ENCODE measurements at places on chromosomes 7 and 10.

- DNase-seq: no peak
Measured at GRCh38 chr7:117435475-117436043, 8.3 kb upstream of the ASZ1 start.

DNA sequence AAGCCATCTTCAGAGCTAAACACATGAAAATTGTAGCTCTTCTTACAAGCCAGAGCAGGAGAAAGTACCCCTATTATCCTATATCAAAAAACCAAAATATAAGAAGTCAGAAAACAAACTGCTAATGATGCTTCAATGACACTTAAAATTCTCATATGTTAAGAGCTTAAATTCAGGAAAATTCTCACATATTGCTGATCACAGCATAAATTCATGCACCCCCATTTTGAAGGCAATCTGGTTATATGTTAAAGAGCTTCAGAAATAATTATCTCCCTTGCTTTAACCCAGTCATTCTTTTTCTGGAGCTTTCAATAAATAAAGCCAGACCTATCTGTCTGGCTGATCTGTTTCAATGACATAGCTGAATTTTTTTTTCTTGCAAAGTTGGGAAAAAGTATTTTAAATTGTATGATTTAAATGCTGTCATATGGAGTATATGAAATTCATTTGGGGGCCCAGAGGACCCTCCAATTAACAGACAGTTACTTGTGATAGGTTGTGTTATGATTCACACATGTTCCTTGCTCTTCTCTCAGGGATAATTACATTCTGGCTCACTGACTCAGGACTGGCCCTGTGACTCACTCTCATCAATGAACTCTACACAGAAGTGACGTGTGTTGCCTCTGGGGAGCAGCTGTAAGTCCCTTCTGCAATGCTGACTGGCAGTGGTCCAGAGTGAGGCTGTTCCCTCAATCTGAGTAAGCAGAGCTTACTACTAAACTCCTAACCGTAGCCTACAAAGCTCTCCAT lies 85.2 kb downstream of the HGF start:
- DNase-seq: no peak

GRCh38 chr10:123995461-123996131 lies 97.8 kb downstream of the CHST15 start:
- peak; percentile 8 for DNase-seq

- DNase-seq: peak; percentile 80
Measured at GRCh38 chr10:133258818-133259601, 17.7 kb downstream of the ADAM8 start.

GRCh38 chr7:17558558-17559332 lies 260.3 kb downstream of the AHR start:
- no peak for DNase-seq

DNA sequence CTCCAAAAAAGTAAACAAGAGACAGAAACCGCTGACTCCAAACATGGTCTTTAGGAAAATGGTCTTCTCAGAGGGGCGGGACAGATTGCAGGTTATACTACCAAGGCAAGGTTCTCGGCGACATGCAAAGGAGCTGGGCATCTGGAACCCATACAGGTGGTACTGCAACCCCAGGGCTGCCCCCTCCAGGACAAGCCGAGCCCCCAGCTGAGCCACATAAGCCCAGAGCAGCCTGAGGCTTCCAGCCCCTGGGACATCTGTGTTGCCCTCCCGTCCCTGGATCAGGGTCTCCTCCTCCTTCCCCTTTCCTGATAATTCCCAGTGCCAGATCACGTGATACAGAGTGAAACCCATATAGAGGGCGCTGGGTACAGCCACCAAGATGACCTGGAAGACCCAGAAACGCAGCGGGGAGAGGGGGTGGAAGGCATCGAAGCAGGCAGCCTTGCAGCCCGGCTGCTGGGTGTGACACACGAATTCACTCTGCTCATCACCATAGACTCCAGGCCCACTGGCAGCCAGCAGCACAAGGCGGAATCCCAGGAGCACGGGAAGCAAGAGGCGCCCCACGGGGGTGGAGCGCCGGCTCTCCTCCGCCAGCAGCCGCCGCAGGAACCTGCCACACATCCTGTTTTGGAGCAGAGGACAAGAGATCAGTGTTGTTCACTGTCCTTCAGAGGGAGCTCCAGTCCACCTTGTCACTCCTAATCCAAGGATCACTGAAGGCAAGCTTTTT lies at the start of gene GJC3:
TSS of gene GJC3 (minus strand) at position 627 of the 736 bp plus-strand sequence. CDS start at position 627, 0 bp downstream.
- no peak for DNase-seq

- no peak for DNase-seq
Measured at GRCh38 chr7:124940306-124940705, 10.7 kb upstream of the POT1 start.

DNA sequence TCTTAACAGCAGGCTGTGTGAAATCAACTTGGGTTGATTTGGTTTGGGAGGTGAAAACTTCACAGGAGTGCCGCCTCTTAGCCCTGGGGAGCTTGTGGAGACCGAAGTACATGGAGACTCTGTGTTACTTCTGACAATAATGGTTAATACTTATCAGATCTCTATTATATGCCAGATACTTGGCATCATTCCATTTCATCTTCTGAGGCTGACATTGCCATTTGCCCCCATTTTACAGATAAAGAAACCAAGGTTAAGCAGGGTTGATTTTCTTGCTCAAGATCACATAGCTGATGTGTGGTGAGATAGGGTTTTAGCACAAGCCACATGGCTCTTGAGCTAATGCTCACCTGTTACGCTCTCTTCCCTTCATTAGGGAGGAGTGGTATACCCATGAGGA lies 150.6 kb upstream of the FAM13C start:
- no peak for DNase-seq

- no peak for DNase-seq
Measured at GRCh38 chr10:5659702-5660528, 6.5 kb downstream of the ASB13 start.

DNA sequence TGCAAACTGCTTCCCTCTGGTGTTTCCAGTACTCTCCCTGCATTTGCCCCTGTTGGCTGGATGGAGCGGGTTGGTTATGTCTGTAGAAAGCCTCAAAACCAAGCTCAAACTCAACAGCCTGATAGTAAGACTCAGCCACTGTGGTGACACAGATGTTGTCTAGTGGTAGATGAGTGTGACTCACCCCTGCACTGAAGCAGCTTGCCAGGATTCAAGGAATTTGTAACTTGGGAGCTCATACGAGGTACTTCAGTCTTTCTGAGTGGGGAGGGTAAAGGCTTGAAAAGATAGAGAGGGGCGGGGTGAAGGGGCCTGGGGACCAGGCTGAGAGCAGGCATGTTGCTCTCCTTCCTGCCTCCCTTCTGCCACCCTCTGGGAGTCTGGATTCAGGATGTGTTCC lies 22.9 kb upstream of the AQP1 start:
- no peak for DNase-seq

GRCh38 chr7:34451923-34452322 lies 206.1 kb upstream of the NPSR1 start:
- no peak for DNase-seq

DNA sequence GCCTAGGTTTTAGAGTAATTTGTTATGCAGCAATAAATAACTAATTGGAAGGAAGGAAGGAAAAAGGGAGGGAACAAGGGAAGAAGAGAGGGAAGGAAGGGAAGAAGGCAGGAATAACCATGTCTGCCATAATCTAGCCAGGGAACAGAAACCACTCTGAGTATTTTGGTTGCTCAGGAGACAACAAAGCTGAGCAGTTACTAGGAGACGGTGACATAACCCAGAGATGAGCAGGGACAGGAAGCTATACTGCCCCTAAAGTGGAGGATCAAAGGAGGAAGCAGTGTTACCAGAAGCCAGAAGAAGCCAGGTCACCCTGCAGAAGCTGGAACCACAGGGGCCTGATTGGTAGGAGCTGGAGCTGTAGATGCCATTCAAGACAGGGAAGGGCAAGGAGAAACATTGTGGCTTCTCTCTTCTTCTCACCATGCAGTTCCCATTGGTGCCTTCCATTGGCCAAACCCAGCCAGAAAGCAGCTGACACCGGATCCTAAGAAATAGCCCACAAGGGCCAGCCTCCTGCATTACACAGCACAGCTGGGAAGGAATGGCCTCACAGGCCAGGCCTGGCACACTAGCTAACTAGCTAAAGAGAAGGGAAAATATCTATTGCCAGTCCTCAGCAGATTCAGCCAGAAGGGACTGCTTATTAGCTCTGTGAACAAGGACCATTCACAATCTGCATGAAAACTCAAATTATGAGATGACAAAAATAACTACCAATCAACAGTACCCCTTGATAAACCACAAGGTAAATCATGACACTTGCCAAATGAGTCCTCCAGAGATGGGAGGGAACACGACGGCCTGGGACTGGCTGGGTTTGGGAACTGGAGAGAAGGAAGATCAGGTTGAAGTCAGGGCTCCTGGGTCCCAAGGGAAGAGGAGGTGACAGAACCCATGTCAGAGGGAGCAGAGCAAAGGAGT lies 184.5 kb upstream of the NFE2L3 start:
- no peak for DNase-seq

- no peak for DNase-seq
Measured at GRCh38 chr7:134945691-134946090, 40.6 kb upstream of the AGBL3 start.

DNA sequence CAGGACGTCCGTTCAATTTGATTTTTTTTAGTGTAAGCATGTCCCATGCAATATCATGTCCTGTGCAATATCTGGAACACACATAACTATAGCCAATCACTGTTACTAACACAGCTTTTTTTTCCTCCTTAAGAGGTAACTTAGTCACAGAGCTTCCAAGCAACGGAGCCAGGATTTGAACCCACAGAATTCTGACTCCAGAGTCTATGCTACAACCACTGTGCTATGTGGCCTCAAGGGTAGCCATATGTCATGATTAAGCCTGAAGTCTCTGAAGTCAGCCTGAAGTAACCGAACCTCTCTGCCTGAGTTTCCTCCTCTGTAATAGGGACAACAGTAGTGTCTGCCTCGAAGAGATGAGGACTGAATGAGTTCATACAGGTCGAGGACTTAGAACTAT lies 42.2 kb upstream of the TCF7L2 start:
- DNase-seq: no peak

DNA sequence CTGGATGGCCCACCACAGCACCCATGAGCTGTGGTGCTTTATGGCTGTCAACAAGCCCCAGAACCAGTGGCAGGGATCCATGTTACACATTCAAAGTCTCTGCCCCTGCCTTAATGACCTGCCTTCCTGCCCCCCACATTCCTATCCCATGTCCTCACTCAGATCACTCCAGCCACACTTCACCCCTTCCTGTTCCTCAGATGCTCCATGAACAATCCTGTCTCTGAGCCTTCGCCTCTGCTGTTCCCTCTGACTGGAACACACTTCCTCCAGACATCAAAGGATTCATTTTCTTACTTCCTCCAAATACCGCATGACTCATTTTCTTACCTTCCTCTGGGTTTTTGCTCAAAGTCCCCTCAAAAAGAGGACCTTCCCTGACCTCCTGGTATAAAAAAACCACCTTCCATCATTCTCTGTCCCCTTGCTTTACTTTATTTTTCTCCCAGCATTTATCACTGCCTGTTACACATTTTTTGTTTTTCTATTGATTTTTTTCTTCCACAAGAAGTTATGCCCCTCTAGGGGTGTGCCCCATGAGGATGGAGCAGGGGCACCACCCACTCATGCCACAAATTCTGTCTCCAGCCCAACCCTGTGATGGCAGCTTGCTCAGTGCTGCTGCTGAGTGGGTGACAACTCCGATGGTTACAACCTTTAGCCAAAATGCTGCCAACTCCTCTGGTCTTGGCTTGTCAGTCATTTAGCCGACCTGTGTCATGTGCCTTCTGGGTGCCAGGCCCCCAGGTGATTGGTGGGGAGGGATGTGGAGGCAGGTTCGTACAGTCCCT lies 18.2 kb downstream of the COL13A1 start:
- DNase-seq: no peak

DNA sequence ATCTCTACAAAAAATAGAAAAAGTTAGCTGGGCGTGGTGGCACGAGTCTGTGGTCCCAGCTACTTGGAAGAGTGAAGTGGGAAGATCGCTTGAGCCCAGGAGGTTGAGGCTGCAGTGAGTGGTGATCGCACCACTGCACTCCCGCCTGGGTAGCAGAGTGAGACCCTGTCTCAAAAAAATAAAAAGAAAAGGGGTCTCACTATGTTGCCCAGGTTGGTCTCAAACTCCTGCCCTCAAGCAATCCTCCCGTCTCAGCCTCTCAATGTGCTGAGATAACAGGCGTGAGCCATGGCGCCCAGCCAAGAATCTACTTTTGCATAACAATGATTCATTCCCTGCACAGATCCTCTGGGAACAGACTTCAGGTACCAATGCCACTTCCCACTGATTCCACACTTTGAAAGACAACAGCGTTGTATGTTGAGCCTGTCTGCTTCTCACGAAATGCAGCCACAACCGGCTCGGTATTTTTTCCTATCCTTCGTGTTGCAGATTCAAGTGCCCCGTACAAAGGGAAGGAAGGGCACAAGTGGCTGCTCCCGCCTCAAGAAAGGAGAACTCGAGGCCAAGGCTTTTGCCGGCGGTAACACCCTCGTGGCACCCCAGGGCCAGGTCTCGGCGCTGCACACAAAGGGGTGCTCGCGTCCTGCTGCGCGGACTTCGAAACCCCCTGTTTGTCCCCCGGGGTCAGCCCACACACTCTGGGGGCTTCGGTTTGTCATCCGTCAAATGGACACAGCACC lies 745 bp downstream of the DAGLB start:
- DNase-seq: no peak

Measured in stimulated activated CD4-positive, alpha-beta T cell treated with anti-CD3 and anti-CD28 coated beads, Interleukin-1b, Interleukin-23, amount 100 ng/mL, for 24 hours (primary cell).